ENCODE measurements at places on chromosomes 1 and 21.
A peak's percentile ranks its signal among the peaks of the same experiment; 100 is the strongest.

GRCh38 chr1:95948023-95948422, 714.0 kb downstream of the RWDD3 start:
- DNase-seq: no peak

DNA sequence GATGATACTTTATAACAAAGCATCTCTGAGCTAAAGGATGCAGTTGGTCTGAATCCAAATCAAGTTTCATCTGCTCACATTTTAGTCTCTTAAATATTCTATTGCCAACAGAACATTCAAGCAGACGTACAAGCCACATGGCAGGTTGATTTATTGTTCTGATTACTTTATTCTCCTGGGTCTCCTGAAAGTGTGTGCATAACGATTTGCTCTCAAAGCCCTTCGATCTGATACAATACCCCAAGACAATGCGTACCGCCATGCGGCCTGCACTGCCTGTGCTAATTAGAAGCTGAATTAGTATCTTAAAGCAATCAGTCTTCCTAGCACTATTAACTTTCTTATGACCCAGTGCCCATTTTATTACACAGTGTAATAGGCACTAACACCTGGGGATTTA, 56.9 kb downstream of the FHAD1 start:
- DNase-seq: no peak

GRCh38 chr1:85554630-85555327, 25.8 kb upstream of the CCN1 start:
- no peak for DNase-seq

- DNase-seq: no peak
Measured at GRCh38 chr1:207883660-207884250, 27.2 kb downstream of the CD34 start.

- peak; percentile 39 for DNase-seq
Measured at GRCh38 chr21:44267655-44268142, 6.0 kb upstream of the DNMT3L start.

GRCh38 chr1:92262516-92262915, 36.3 kb downstream of the GLMN start:
- no peak for DNase-seq

- DNase-seq: no peak
Measured at GRCh38 chr1:95440511-95440910, 206.5 kb downstream of the RWDD3 start.

GRCh38 chr1:222617367-222617951, 438 bp upstream of the MIA3 start:
- DNase-seq: peak; percentile 82

DNA sequence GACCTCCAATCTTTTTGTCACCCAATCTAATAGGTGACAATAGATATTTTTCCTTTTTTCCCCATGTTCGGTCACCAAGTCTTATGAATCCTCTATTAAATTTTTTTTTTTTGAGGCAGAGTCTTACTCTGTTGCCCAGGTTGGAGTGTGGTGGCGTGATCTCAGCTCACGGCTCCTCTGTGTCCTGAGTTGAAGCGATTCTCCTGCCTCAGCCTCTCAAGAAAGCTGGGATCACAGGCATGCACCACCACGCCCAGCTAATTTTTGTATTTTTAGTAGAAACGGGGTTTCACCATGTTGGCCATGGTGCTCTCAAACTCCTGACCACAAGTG, 42.5 kb upstream of the MTF1 start:
- DNase-seq: no peak

GRCh38 chr1:224014330-224014649, 99.6 kb upstream of the FBXO28 start:
- DNase-seq: no peak

GRCh38 chr1:209651138-209651587, 1.1 kb downstream of the LAMB3 start:
- DNase-seq: peak; percentile 74
